KBM-7 (cell line): ENCODE measurements at places on chromosomes 16 and 17.

GRCh38 chr16:1366060-1366711 is 14.5 kb downstream of the GNPTG start:
- DNase-seq, result no peak

DNA sequence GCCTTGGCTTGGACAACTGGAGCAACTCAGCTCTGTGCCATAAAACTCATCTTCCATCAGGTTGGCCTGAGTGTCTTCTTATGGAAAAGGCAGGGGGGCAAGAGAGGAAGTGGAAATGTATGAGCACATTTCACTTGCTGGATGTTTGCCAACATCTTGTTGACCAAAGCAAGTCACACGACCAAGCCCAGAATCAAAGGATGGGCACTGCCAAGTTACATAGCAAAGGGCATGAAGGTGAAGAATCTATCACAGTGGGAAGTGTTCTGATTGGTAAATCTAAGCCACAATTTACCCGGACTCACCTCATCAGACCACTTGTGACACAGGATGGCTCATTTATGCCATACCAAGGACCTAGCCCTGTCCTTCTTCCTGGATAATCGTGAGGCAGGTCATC is 310.5 kb upstream of the IRX5 start:
- no peak for DNase-seq

DNA sequence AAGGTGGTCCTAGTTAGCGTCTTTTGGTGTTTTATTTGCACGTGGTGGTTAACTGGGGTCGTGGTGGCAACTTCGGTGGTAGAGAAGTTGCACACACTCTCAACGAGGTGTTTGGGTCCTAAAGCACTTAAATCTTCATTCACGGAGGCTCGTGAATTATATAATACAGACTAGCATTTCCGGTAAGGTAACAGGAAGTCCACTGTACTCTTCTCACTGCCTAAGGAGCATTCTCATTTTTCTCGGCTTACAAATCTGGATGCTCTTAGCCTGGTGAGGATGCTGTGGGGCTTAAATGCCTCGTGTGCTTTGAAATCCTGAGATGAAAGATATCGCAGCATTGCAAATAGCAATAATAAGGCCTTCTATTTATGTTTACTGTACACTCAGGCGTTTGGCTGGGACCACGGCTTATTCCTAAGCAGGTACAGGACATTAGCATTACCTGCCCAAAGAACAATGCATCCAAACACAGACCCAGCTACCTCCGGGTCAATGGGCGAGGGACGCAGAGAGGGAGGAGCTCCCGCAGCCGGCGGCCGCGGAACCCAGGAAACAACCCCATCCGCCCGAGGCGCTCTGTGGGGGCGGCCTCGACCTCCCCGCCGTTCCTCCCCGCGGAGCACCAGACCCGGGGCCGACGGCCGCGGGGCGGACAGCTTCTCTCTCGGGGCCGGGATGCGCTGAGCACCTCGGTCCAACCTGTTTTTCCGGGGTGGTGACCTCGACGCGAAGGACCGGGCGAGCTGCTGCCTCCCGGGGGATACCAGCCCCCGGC is 856 bp downstream of the DNAJA2 start:
- DNase-seq, result peak; percentile 39

GRCh38 chr17:78368854-78369495 is 9.1 kb upstream of the SOCS3 start:
- DNase-seq, result no peak

- DNase-seq, result no peak
Observed at GRCh38 chr17:32634167-32634566, 147.4 kb downstream of the CDK5R1 start.

- no peak for DNase-seq
Observed at GRCh38 chr17:78965491-78965924, 14.2 kb downstream of the LGALS3BP start.

DNA sequence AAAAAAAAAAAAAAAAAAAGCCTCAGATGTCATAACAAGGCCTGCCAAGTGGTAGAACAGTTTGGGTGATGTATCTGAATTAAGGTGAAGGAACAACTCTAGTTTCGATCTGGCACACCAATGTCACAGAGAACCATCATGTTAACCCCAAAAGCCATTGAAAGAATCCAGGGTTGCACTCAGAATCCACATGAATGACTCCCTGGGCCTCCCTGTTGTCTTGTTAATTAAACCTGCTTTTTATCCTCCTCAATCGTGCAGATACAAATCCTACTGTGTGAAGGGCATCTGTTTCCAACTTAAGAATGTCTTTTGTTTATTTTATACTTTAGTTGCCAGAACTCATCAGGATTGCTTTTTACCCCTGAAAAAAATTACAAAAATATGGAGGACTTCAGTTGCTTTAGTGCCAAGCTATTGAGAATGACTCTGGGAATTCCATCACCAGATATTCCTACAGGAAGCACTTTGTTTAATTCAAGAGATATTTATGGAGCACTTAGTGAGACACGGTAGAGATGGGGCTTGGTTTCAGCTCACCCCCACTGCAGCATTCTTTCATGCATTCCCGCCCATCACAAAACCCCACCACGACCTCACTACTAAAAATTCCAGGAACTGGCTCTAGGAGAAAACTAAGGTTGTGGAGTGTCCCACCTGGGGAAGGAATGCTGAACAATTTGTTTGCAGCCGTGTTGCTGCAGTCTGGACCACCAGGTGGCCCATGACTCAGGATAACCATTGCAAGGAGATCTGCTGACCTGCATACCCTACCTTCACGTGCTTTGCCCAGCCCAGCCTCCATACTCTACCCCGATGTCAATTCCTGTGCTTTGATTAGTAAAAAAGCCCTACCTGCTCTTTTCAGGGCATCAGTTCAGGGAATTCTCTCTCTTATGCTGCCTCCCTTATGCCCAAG is 63.8 kb upstream of the GPRC5B start:
- DNase-seq, result no peak

- no peak for DNase-seq
Observed at GRCh38 chr16:11992586-11993524, 16.3 kb downstream of the SNX29 start.

DNA sequence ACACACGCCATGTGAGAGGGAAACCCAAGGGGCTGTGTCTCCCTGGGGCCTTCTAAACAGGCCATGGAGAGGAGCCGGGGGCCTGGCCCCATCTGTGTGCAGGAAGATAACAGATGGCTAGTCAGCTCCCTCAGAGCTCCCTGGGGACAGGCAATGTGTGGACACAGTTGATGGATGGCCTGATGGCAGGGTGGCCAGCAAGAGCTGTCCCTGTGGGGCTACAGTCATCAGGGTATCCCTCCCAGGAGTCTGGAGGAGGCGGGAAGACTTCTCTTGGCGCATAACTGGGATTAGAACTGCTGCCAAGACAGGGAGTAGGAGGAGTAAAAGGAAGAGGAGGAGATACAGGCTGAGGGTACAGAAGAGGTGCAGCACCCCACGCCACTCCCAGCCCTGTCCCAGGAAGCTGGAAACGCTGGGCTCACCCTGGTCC is 17.3 kb downstream of the MYO18A start:
- DNase-seq, result no peak

GRCh38 chr16:57590654-57591085 is 37.8 kb upstream of the ADGRG1 start:
- peak; percentile 41 for DNase-seq

- DNase-seq, result no peak
Observed at GRCh38 chr16:2809149-2809760, 7.8 kb upstream of the PRSS21 start.

DNA sequence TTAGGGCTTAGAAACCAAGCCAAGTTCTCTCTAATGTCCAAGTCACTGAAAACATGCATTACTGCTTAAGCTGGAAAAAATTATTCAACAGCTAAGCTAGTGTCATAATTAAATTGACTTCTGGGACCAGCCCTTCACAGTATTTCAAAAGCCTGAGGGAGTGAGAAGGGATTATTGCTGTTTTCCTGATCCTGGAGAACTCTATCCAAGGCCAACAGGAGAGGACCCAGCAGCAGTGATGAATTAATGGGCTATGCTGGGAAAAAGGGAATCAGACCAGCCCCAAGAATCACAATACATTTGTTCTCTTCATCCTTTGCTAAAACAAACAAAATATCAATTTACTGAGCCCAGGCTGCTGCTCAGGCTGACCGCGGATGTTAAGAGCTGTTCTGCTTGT is 34.5 kb upstream of the CLEC3A start:
- no peak for DNase-seq

GRCh38 chr17:39750131-39751015 is 12.6 kb downstream of the GRB7 start:
- peak; percentile 21 for DNase-seq

GRCh38 chr16:17396762-17397498 is 73.8 kb downstream of the XYLT1 start:
- no peak for DNase-seq

GRCh38 chr17:65468321-65468720 is 93.1 kb downstream of the AXIN2 start:
- no peak for DNase-seq

DNA sequence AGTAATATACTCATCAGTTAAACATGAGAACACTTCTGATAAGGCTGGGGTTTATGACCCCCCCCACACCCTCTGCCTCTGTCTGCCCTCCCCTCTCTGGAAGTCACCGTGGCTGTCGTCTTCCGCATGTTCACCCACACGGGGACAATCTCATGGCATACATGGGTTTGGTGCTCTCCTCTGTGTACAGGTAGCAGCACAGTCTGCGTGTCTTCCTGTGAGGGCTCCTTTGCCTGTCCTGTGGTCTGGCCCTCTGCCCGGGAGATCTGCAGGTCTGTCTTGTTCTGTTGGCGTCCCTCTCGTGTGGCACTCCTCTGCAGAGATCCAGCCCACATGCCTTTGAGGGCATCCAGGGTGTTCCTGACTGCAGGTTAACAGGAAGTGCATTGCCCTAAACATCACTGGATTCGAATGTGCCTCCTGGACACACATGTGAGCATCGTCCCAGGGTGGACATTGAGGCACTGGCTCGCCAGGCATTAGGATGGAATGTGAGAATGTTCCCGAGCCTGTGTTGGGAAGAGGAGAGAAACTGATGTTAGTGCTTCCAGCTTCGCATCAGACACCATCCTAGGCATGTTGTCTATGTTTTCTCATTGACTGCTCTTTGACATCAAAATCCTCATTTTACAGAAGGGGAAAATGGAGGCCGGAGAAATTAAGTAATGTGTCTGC is 54.5 kb downstream of the NKD1 start:
- no peak for DNase-seq

DNA sequence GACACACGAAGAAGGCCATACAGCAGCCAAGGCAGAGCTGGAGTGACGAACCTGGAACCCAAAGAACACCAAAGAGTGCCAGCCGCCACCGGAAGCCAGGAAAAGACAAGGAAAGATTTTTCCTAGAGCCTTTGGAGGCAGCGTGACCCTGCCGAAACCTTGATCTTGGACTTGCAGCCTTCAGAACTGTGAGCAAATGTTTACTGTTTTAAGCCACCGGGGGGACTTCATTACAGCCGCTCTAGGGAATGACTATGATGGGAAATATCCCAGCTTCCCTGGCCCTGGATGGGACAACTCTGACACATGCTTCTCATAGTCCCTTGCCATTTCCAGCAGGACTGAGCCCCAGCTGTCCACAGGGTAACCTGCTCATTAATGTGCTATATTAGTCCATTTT is 270.6 kb downstream of the HAPSTR1 start:
- DNase-seq, result no peak

DNA sequence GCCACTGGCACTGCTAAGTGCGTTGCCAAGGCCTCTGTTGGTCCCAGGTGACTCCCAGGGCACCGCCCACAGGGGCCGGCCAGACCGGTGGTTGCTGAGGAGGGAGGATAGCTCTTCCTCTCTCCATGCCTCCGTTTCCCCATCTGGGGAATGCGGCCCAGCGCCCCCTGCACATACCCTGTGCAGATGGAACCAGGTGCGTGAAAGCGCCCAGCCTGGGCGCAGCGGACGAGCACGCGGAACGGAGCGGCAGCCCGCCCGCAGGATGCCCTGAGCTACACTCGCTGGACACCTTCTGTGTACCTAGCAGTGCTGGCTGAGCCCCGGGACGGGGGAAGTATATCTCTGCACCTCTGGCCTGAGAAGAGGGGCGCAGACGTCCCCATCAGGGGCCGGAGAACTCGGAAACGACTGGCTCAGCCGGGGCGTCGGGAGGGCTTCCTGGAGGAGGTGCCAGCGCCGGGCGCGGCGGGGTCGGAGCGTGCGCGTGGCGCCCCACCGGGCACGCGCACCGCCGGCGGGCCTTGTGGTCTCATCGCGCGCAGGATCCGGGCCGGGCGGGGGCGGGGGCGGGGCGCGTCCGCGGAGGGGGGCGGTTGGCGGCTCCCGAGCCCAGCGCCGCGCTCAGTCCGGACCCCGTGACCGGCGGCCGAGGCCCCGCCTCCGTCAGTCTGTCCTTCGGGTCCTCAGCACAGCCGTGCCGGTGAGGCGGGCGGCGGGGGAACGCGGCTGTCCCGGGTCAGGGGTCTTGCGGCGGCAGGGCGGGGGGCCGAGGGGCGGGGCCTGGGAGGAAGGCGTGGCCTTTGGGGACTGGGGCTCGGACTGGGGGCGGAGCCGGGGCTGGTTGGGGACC is at the start of the genes CCDC78 and HAGHL:
TSS of gene CCDC78 (minus strand) at position 6 of the 853 bp plus-strand sequence. CDS start 76 bp downstream, outside the sequence.
TSS of gene HAGHL (plus strand) at position 669 of the 853 bp plus-strand sequence. CDS start 404 bp downstream, outside the sequence.
- peak; percentile 39 for DNase-seq

DNA sequence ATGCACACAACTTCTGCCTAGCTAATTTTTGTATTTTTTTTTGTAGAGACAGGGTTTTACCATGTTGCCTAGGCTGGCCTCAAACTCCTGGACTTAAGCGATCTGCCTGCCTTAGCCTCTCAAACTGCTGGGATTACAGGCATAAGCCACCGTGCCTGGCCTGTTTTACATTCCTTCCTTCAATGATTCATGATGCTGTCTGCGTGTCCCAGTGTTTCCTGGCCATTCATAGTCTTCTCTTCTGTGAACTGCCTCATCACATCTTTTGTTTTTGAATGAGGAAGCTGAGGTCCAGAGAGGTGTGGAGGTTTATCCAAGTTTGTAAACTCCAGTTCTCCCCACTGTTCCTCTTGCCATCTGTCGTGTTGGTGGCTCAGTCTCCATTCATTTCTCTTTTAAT is 64.5 kb upstream of the MED9 start:
- DNase-seq, result peak; percentile 34

DNA sequence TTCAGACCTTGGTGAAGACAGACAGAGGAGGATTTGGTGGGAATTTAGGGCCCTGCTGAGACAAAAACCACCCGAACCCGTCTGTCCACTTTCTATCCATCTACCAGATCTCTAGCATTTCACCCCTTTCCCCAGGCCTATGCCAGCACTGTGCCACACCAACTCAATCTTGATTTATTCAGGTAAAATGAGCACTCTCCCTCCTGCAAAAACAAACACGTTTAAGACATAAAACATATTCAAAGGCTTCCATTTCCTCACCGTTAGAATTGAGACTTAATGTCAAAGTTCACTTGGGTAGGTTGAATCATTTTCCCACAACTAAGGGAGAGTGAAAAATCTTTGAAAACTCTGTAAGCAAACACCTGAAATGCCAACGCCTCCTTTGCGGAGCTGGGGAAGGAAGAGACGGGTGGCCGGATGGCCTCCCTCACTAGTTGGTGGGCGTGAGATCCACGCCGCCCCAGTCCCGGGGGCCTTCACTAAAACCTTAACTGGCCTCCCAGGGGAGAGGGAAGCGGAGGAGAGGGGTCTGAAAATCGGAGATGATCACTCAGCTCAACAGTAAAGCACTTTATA is 862 bp downstream of the DCAKD start:
- DNase-seq, result no peak
